ENCODE measurements at places on chromosomes 3 and 15.
A peak's percentile ranks its signal among the peaks of the same experiment; 100 is the strongest.

- no peak overlapping the region for H3K4me3 ChIP-seq
- DNase-seq, result no peak
- H3K27me3 ChIP-seq, result no peaks in the 10 kb centered on the region
- no peaks in the 10 kb centered on the region for H3K4me1 ChIP-seq
- no peak overlapping the region for H3K27ac ChIP-seq
These were observed 65.0 kb downstream of the SMARCC1 start for GRCh38 chr3:47716656-47717055.

- no peaks in the 10 kb centered on the region for H3K27me3 ChIP-seq
- H3K36me3 ChIP-seq, result no peaks in the 10 kb centered on the region
- DNase-seq, result no peak
- peak overlapping the region; percentile 43 for H3K27ac ChIP-seq
- peaks cover 29% of the 10 kb centered on the region for H3K4me1 ChIP-seq
- H3K4me3 ChIP-seq, result no peak overlapping the region
These were observed 3.9 kb downstream of the AEN start for GRCh38 chr15:88624971-88625490.

- H3K36me3 ChIP-seq, result no peaks in the 10 kb centered on the region
- H3K4me3 ChIP-seq, result no peak overlapping the region
- H3K4me1 ChIP-seq, result no peaks in the 10 kb centered on the region
- no peaks in the 10 kb centered on the region for H3K27me3 ChIP-seq
- no peak for DNase-seq
These were observed 503.4 kb upstream of the NECTIN3 start for GRCh38 chr3:110568246-110568645.

- H3K36me3 ChIP-seq, result no peaks in the 10 kb centered on the region
- H3K4me1 ChIP-seq, result no peaks in the 10 kb centered on the region
- H3K27ac ChIP-seq, result no peak overlapping the region
- H3K27me3 ChIP-seq, result no peaks in the 10 kb centered on the region
- no peak overlapping the region for H3K4me3 ChIP-seq
These were observed 76.8 kb downstream of the ZPLD1 start for GRCh38 chr3:102511639-102512038.

DNA sequence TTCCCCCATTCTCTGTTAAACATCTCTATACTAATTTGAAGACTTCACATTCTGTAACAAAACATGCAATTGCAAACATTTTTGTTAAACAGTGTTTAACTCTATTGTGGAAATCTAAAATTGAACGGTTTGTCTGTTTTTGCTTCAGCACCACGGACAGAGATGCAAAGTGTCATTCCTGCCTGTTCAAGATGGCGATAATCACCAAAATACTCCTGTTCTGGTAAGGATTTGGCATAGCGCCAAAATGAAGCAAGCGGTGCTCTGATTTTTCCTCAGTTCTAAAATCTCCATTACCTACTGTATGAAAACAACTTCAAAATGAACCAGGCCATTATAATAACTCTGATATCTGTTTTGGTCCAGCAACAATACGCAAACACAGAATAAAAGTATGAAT lies 129.7 kb upstream of the TUSC7 start:
- H3K4me3 ChIP-seq, result no peak overlapping the region
- H3K27me3 ChIP-seq, result no peaks in the 10 kb centered on the region
- no peaks in the 10 kb centered on the region for H3K36me3 ChIP-seq
- no peaks in the 10 kb centered on the region for H3K4me1 ChIP-seq

DNA sequence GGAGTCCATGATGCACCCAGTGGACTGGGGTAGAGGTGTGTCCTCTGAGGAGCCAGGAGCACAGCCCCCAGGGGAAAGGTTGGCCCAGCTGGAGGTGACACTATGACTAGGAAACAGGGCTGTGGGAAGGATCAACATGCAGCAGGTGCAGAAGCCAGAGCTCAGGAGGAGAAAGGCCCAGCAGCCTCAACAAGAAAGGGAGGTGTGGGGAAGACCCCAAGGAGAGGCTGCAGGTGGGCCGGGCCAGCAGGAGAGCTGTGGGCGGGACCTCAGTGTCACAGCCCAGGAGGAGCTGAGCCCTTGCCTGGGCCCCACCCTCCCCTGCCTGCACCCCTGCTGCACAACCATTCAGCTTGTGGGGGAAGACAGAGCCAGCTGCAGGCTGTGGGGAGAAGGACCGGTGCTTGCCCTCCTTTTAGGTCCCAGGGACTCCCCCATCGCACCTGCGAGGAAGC lies 18.4 kb upstream of the KLF13 start:
- no peak for DNase-seq
- no peak overlapping the region for H3K4me3 ChIP-seq
- no peaks in the 10 kb centered on the region for H3K36me3 ChIP-seq
- no peak overlapping the region for H3K27ac ChIP-seq
- H3K27me3 ChIP-seq, result no peaks in the 10 kb centered on the region
- H3K4me1 ChIP-seq, result no peaks in the 10 kb centered on the region

- H3K27ac ChIP-seq, result peak overlapping the region; percentile 1
- no peaks in the 10 kb centered on the region for H3K36me3 ChIP-seq
- peaks cover 4% of the 10 kb centered on the region for H3K4me1 ChIP-seq
- no peaks in the 10 kb centered on the region for H3K27me3 ChIP-seq
These were observed 286.5 kb downstream of the SQOR start for GRCh38 chr15:45921376-45921775.

- H3K4me3 ChIP-seq, result no peak overlapping the region
- no peaks in the 10 kb centered on the region for H3K36me3 ChIP-seq
- no peaks in the 10 kb centered on the region for H3K27me3 ChIP-seq
- no peak overlapping the region for H3K27ac ChIP-seq
These were observed 361.6 kb downstream of the ROBO1 start for GRCh38 chr3:79406175-79406574.

DNA sequence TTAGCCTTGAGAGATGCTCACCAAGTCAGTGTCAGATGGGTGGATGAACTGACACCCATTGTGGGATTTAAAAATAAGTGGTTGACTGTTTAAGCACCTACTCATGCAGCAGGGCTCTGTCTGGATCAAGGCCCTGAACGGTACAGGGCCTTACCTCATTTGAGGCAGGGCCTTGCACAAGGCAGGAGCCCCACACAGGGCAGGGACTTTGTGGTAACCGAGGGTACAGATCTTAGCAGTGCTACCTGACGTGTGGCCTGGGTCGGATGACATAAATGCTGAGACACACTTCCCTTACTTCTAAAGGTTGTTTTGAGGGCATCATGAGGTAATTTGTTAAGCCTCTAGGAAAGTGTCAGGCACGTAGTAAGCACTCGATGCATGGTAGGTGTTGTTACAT lies 59.5 kb upstream of the PLXNA1 start:
- no peaks in the 10 kb centered on the region for H3K27me3 ChIP-seq
- no peaks in the 10 kb centered on the region for H3K36me3 ChIP-seq
- DNase-seq, result no peak
- H3K4me1 ChIP-seq, result peaks cover 4% of the 10 kb centered on the region

- no peaks in the 10 kb centered on the region for H3K27me3 ChIP-seq
- H3K4me3 ChIP-seq, result no peak overlapping the region
- no peak for DNase-seq
- no peaks in the 10 kb centered on the region for H3K36me3 ChIP-seq
- no peak overlapping the region for H3K27ac ChIP-seq
- no peaks in the 10 kb centered on the region for H3K4me1 ChIP-seq
These were observed 334.0 kb upstream of the NR2F2 start for GRCh38 chr15:95996494-95996893.

DNA sequence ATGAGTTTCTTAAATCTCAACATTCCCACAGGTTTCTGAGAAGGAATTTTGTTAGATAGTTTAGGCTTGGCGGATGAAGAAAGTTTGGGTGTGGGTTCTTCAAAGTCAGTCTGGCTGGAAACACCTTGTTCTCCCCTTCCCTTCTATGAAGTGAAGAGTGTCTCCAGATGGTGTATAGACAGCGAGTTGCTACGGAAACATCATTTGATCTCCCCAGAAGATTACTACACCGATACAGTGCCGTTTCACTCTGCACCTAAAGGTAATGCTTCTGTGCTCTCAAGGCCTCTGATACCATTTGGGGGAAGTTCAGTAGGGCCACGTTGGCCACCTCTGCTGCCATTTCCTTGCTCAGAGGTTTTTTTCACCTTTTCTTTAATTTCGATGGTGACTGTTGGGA lies 20.6 kb downstream of the DLEC1 start:
- no peak overlapping the region for H3K27ac ChIP-seq
- no peak for DNase-seq
- H3K4me3 ChIP-seq, result no peak overlapping the region
- H3K36me3 ChIP-seq, result no peaks in the 10 kb centered on the region

- no peaks in the 10 kb centered on the region for H3K27me3 ChIP-seq
- H3K27ac ChIP-seq, result no peak overlapping the region
- no peaks in the 10 kb centered on the region for H3K4me1 ChIP-seq
- DNase-seq, result no peak
- H3K4me3 ChIP-seq, result no peak overlapping the region
These were observed 32.0 kb upstream of the RYK start for GRCh38 chr3:134282659-134283047.

DNA sequence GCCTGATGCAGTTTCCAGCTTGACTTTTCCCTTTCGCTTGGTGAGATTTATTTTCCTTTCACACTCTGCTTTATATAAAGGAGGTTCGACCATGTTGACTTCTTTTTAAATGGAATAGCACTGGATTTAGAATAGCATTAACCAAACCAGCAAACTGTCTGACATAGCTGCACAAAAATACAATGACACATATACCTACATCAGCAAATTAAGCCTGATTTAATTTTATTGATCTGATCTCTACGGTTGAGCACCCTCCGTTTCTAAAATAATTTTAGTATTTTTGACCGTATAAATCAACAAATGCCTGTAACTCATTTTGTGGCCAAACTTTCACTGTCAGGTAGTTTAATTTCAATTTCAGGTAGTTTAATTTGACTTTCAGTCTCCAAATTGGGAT lies 5.8 kb upstream of the EIF5A2 start:
- no peaks in the 10 kb centered on the region for H3K27me3 ChIP-seq
- H3K27ac ChIP-seq, result no peak overlapping the region
- no peaks in the 10 kb centered on the region for H3K36me3 ChIP-seq
- DNase-seq, result no peak

DNA sequence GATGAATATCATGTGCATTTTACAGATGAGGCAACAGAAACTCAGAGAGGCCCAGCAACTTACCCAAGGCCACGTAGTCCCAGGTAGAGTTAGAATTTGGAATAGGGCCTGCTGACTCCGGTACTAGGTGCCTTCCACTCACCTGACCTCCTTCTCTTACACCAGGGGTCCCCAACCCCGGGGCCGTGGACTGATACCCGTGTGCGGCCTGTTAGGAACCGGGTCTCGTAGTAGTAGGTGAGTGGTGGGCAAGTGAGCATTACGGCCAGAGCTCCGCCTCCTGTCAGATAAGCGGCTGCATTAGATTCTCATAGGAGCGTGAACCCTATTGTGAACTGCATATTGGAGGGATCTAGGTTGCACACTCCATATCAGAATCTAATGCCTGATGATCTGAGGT lies 64.8 kb downstream of the SMAD3 start:
- no peak overlapping the region for H3K27ac ChIP-seq
- DNase-seq, result no peak
- peaks cover 72% of the 10 kb centered on the region for H3K4me1 ChIP-seq
- H3K4me3 ChIP-seq, result no peak overlapping the region
- no peaks in the 10 kb centered on the region for H3K27me3 ChIP-seq
- no peaks in the 10 kb centered on the region for H3K36me3 ChIP-seq

- H3K27ac ChIP-seq, result no peak overlapping the region
- H3K4me1 ChIP-seq, result no peaks in the 10 kb centered on the region
- no peaks in the 10 kb centered on the region for H3K27me3 ChIP-seq
These were observed 200.0 kb downstream of the ZNF385D start for GRCh38 chr3:21551019-21551418.

DNA sequence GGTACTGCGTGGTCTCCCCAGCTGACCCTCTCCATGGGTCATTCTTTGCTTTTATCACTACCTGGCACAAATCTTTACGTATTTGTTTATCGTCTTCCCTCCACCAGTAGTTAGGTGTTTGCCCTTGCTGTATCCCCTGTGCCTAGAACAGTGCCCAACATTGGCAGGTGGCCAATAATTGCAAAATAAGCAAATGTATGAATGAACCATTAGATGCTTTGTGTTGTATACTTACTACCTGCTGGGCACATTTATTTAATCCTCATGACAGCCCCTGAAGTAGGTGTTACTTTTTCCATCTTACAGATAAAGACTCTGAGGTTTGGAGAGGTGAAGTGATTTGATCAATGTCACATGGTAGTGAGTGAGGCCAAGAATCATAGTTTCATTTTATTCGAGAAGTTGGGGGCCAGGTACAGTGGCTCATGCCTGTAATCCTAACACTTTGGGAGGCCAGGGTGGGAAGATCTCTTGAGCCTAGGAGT lies 2.0 kb upstream of the TWF2 start:
- H3K4me3 ChIP-seq, result no peak overlapping the region
- H3K27me3 ChIP-seq, result no peaks in the 10 kb centered on the region
- no peaks in the 10 kb centered on the region for H3K36me3 ChIP-seq

GRCh38 chr3:88061746-88062145 lies 2.7 kb downstream of the ZNF654 start:
- no peak overlapping the region for H3K4me3 ChIP-seq
- no peaks in the 10 kb centered on the region for H3K36me3 ChIP-seq
- H3K4me1 ChIP-seq, result peaks cover 24% of the 10 kb centered on the region

GRCh38 chr3:196227629-196228493 lies 11.5 kb downstream of the SLC51A start:
- no peak for DNase-seq
- no peaks in the 10 kb centered on the region for H3K27me3 ChIP-seq
- no peaks in the 10 kb centered on the region for H3K36me3 ChIP-seq

- DNase-seq, result no peak
- no peaks in the 10 kb centered on the region for H3K27me3 ChIP-seq
- H3K36me3 ChIP-seq, result no peaks in the 10 kb centered on the region
These were observed 123.8 kb downstream of the CBLB start for GRCh38 chr3:105745046-105745445.

DNA sequence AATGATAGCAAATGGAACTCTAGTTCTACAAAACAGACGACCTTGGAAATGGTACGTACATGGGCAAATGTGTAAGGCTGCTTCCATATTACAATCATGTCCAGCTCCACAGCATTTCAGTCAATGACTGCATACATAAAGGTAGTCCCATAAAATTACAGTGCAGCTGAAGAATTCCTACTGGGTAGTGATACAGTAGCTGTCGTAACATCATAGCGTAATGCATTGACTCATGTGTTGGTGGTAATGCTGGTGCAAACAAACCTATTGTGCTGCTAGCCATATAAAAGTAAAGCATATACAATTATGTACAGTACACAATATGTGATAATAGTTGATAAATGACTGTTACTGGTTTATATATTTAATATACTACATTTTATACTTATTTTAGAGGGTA lies 18.5 kb downstream of the TTC23 start:
- no peaks in the 10 kb centered on the region for H3K27me3 ChIP-seq
- peaks cover 7% of the 10 kb centered on the region for H3K4me1 ChIP-seq
- no peak for DNase-seq
- H3K27ac ChIP-seq, result no peak overlapping the region

GRCh38 chr15:78050441-78050809 lies 27.1 kb downstream of the TBC1D2B start:
- peaks cover 27% of the 10 kb centered on the region for H3K4me1 ChIP-seq
- no peaks in the 10 kb centered on the region for H3K27me3 ChIP-seq
- no peak overlapping the region for H3K4me3 ChIP-seq
- no peak for DNase-seq
- H3K27ac ChIP-seq, result no peak overlapping the region

- no peaks in the 10 kb centered on the region for H3K36me3 ChIP-seq
- DNase-seq, result no peak
- H3K27me3 ChIP-seq, result no peaks in the 10 kb centered on the region
- H3K4me3 ChIP-seq, result no peak overlapping the region
These were observed 138.5 kb downstream of the GABRB3 start for GRCh38 chr15:26634319-26634718.
